ENCODE measurements at places on chromosomes 11 and 22.

GRCh38 chr11:107562647-107563208, 2.8 kb downstream of the ALKBH8 start:
- no peak for DNase-seq

- no peak for DNase-seq
Observed at GRCh38 chr11:1916986-1917522, 2.4 kb upstream of the TNNT3 start.

DNA sequence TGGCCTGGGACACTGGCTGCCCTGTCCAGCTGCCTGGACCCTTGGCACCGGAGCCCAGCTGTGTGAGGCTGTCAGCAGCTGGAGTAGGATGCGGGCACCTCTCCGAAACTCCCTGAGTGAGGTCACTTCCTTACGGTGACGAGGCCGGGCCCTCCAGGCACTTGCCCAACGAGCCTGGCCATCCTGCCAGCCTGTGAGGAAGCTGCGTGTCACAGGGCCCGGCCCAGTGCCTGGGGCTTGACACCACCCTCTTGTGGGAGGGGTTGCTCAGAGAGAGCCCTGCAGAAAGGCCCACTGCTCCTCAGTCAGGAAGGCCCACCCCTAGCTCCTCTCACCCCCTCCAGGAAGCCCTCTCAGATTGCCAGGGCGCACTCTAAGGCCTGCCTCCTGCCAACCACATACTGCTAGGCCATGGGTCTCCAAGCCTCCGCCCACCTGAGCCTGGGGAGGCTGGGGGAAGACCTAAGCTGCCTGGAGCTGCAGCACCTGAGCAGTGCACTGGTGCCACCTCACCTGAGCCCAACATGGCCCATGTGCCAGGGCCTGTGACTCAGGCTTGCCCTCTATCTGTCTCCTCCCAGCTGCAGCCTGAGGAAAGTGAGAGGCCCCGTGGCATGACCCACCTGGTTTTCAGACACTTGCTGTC, 4.3 kb upstream of the PHLDA2 start:
- no peak for DNase-seq

GRCh38 chr22:47337161-47337621, 574.7 kb downstream of the TBC1D22A start:
- DNase-seq: peak; percentile 90

- DNase-seq: peak; percentile 59
Observed at GRCh38 chr11:2186669-2187279, 15.2 kb upstream of the TH start.

GRCh38 chr11:117702946-117703598, 93.9 kb downstream of the DSCAML1 start:
- peak; percentile 79 for DNase-seq

GRCh38 chr22:49426098-49426497, 401.6 kb downstream of the BRD1 start:
- DNase-seq: no peak

DNA sequence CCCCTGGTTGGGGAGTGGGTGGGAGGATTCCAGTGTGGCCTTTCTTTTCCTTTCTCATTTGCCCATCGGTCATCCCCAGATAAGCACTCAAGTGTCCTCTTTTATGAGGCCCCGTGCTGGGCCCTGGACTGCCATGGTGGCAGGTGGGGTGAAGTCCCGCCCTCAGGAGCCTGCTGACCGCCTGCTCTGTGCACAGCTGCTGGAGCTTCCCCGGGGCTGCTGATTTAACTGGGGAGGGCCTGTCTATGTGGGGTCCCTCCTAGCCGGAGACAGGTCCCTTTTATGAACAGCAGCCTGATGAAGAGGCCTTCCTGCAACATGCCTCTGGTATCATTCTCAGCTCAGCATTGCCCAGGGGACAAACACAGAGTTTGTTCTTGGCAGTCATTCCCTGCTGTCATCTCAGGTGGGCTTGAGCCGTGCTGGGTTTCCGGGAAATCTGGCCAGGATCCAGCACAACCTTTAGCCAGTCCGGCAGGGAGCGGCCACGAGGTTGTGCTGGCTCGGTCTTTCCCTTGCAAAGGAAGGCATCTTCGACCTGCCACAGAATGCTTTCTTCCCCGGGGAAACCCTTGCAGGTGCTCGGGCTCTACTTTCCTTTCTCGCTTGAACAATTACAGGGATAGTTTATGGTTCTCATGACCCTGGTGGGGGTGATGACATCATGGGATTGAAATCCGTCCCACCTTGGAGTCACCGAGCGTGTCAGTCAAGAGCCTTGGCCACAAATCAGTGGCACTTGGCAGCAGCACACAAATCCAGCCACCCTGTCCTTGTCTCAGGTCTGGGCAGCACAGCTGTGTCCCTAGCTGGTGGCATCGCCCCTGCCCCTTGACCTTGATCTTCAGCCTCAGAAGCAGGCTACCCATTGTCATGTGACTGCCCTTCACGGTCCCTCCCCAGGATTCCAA, 20.1 kb downstream of the ST14 start:
- DNase-seq: peak; percentile 63

DNA sequence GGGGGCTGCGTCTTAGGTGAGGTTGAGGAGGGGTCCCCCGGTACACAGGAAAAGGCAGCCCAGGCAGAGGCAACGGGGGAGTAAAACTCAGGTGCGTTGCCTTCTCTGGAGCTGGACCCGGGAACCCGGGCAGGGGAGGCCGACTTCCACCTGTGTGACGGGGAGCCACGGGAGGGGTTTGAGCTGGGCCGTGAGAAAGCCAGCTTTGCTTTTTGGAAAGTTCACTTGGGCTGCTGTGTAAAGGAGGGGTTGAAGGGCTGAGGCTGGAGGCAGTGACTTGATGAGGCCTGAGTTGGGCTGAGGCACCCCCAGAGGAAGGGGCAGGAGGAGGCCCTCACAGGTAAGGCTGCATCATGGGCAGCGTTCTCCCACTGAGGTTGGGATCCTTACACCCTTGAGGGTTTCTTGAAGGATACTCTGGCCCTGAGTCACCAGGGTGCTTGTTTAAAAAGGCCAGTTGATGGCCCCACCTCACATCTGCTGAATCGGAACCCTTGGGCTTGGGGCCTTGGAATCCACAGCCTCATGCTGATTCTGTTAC, 47.2 kb downstream of the CHRDL2 start:
- no peak for DNase-seq

GRCh38 chr11:10460611-10461275, 5.7 kb downstream of the AMPD3 start:
- no peak for DNase-seq

DNA sequence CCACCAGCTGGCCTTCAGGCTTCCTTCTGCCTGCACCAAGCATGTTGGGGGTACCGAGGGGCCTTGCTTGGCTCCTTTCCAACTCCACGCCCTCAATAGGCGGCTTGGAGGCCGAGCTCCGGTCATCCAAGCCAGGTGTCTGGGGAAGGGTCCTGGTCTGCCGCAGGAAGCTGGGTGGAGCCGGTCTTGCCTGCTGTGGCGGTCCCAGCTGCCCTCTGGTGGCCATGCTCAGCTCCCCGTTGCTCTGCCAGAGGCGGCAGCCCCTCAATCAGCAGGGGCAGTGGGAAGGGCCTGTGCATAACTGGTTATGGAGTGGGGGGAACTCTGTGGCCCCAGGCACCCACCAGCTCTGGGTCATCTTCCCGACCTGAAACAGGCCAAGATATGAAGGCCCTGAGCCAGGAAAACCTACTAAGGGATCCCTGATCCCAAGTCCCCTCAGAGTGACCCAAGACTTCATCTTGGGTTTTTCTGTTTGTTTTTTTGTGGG, 3.2 kb downstream of the ARVCF start:
- peak; percentile 74 for DNase-seq

DNA sequence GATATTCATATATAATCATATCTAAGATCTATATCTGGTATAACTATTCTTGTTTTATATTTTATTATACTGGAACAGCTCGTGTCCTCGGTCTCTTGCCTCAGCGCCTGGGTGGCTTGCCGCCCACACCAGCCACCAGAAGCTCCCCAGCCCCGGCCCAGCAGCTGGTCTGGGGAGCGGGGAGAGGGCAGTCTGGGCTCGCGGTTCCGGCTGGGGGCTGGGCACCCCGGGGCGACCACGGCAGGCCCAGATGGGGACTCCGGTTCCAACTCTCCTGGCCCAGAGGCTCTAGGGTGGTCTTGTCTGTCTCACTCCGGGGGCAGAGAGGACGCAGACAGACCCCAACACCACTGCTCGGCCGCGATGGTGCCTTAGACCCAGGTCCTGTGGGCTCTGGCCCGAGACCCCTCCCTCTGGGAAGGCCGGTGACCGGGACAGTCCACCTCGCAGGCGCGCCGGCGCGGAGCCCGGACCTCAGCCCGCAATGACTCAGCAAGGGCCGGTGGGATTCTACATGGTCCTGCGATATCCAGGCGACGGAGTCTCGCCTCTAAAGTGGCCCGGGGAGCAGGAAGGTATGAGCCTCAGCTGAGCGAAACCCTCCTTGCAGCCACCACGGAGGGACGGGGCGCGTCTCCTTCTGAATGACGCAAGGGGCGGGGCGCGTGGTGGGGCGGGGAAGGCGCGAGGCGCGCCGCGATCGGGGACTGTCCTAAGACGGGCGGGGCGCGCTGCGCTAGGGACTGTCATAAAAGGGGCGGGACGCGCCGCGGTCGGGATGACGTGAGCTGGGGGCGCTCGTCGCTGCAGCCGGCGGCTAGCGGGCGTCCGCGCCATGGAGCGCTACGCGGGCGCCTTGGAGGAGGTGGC, at the start of gene DGCR6:
TSS of gene DGCR6 (plus strand) at position 781 of the 870 bp plus-strand sequence. CDS start at position 836, 55 bp downstream.
- DNase-seq: no peak

- peak; percentile 85 for DNase-seq
Observed at GRCh38 chr22:40002935-40003715, 8.4 kb downstream of the FAM83F start.

DNA sequence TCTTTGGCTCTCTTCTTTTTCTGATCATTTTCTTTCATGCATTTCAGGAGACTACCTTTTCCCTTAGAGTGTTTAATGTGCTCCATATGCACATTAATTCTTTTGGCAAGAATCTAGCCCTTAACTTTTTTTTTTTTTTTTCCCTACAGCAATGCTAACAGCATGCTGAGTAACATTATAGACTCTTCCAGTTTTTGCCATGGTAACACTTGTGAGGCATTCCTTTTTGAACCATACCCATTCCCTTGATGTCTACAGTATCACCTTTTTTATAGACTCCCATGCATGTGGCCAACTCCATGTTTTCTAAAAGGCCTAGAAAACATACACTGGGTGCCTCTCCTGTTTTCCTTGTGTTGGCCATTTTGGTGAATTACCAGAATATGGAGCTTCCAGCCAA, 2.9 kb upstream of the MRPL17 start:
- no peak for DNase-seq

- no peak for DNase-seq
Observed at GRCh38 chr22:33864723-33865130, 55.5 kb downstream of the LARGE1 start.

GRCh38 chr11:13955971-13956421, 6.5 kb upstream of the SPON1 start:
- DNase-seq: peak; percentile 5

DNA sequence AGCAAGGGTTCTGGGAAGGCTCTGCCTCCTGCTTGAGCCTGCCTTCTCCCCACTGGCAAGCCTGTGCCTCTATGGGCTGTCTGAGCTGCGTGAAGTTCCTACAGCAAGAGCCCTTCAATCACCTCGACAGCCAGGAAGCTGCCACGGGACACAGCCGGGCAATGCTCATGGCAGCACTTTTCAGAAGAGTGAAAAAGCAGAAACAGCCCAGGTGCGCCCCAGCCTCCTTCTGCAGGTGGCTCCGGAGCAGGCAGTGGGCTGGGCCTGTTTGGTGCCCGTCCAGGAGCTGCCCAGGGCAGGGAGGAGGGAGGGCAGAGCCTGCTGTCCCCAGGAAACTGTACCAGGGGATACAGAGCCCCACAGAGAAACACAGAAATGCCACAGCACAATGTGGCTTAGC, 24.6 kb upstream of the COMT start:
- no peak for DNase-seq

DNA sequence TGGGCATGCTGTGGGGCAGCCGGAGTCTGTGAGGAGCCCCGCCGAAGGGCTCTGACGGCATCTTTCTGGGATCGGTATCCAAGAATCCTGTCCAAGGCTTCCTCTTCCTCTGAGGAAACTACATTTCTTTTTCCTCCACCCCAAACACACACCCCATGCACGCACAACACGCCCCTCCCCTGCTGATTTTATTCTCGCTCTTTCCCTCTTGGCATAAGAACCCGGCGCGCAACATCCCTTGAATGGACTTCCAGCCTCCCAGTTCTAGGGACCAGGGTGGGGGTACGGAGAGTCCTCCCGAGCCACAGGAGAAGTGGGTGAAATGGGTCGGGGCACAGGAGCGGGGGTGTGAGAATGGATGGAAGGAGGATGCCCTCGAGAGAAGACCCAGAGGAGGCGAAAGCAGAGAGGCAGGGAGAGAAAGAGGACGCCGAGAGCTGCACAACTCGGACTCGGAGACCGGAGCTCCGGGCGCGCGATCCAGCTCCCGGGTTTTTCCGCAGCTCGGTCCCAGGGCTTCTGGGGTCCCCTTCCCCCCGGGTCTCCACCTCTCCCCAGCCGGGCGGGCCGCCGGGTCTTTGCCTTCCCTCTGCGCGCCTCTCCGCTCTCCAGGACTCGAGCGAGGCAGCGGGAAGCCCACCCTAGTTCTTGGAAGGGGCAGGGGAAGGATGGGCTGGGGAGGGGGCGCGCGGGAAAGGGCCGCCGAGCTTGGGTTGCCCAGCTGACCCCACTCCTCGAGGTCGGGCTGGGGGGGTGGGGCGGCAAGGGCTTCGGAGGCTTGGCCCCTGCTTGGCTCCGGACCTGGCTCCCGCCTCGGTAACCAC, 1.5 kb upstream of the LARGE1 start:
- peak; percentile 44 for DNase-seq

DNA sequence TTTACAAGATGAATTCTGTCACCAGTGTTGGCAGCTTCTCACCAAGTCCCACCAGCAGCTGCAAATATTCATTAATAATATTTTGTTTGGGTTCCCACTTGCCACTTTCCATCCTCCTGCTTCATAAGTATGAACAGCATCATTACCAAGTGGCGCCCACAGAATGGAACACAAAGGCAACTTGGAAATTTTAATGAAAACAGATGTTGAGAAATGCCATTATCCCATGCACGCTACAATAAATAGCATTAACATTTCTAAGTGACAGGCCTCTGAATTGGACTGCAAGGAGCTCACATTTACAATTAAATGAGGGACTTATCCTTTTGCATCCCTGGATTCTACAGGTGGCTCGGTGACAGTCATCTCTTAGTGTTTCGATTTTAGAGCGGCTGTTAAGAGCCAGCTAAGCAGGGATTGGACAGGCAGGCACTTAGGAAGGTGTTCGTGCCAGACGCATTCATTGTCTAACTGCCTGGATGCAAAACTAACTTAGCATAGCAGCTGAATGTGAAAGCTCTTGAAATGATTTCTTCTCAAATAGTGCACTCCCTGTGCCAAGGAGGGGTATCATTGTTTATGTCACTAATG, 170.3 kb downstream of the KIRREL3 start:
- DNase-seq: no peak

Measured in SHP77 (cell line).